AG08396 (cell line): ENCODE measurements at places on chromosomes 7 and 10.

- peak; percentile 71 for DNase-seq
Observed at GRCh38 chr7:71752171-71752935, 620.4 kb downstream of the GALNT17 start.

GRCh38 chr10:129728905-129729795 lies 234.9 kb downstream of the EBF3 start:
- no peak for DNase-seq

- DNase-seq: peak; percentile 27
Observed at GRCh38 chr10:112461029-112461887, 14.2 kb downstream of the VTI1A start.

GRCh38 chr7:129457101-129457500 lies 22.9 kb downstream of the STRIP2 start:
- no peak for DNase-seq

DNA sequence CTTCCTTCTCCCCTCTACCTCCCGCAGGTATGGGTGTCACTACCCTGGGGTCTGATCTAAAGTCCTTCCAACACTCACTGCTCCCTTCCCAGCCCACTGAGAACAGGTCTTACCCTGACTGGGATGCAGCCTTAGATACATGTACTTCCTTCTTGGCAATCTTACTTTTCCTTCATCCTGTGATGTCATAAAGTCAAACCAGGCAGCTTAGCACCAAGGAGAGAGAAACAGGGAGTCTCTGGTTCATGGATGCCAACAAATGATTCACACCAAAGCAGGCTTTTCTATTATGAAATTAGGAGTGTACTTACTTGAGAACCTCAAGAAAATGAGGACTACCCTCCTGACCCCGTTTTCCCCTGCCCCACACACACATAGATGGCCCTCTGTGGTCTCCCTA lies 111.0 kb upstream of the KMT2E start:
- DNase-seq: no peak

DNA sequence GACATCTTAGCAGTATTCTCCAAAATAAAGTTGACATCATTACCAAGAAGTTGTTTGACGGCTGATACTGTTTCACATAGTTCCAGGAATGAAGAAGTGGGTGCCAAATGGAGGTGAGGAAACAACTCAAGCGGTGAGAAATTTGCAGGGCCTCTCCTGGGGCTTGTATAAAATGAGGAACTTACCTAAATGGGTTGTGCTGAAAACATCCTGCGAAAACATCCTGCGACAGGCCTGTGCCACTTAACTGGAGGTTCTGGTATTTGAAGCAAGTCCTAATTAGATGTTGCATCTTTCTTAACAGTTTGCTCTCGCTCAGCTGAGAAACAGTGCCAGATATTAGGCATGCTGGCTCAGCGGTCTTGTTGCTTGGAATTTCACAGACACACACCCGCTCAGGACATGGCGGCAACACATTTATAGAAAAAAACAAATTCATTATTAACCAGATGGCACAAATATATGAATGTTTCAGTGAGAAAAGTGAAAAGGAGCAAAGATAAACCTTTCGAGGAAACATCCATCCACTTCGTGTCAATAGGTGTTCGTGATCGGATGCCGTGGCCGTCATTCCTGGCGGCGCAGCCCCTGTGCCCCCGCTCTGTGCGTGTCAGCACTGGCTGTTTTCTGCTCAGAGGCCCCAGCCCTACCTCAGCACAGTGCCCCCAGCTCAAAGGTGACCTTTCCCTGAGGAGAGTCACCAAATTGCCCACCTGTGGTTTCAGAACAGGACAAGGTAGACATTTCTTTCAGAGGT lies 48.1 kb downstream of the CDC123 start:
- DNase-seq: no peak

DNA sequence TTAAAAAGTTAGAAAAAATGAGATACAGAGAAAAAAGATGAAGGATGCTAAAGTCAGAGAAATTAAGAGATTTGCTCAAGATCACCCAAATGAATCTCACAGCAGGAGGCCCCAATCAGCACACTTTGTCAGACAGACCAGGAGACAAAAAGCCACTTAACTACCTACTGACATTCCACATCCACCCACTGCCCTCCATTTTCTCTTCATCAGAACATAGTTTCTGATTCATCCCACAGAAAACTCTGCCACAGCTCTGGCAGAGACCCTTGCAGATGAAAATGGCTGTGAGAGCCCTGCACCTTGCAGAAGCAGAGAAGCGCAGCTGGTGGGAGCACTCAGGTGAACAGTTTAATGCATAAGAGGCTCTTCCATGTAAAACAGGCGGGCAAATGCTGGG lies 26.6 kb downstream of the DGKI start:
- no peak for DNase-seq

GRCh38 chr10:2119316-2119715 lies 382.0 kb upstream of the ADARB2 start:
- DNase-seq: no peak

DNA sequence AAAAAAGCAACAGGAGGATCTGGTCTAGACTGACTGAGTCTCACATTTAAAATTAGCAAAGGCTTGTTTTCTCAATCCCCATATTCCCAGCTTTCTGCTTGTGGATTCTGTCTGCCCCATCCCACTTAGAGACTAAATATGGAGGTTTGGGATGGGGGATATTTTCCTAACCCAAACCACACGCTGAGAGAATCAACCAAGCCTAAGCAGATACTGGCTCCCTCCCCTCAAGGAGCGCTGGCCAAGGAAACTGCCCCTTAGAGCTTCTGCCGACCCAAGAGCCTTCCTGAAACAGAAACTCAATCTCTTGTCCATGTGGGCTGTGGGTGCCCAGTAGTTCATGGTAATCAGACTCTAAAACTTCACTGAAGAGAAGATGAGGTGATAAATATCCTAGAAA lies 3.9 kb downstream of the FFAR4 start:
- DNase-seq: no peak

- DNase-seq: peak; percentile 58
Observed at GRCh38 chr10:5584895-5585516, 60.2 kb downstream of the CALML3 start.

GRCh38 chr7:140284062-140284461 lies 107.3 kb upstream of the KDM7A start:
- DNase-seq: no peak

- DNase-seq: no peak
Observed at GRCh38 chr7:5702876-5703571, 78.4 kb downstream of the RNF216 start.

GRCh38 chr10:19024611-19025010 lies 24.0 kb upstream of the MALRD1 start:
- no peak for DNase-seq

DNA sequence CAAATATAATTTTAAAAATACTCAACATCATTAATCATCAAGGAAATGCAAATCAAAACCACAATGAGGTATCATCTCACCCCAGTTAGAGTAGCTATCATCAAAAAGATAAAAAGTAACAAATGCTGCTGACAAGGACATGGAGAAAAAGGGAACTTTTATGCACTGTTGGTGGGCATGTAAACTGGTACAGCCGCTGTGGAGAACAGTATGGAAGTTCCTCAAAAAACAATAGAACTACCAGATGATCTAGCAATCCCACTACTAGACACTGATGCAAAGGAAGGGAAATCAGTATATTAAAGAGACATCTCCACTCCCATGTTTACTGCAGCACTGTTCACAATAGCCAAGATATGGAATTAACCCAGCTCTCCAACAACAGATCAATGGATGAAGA lies 384.5 kb downstream of the PLXDC2 start:
- no peak for DNase-seq

DNA sequence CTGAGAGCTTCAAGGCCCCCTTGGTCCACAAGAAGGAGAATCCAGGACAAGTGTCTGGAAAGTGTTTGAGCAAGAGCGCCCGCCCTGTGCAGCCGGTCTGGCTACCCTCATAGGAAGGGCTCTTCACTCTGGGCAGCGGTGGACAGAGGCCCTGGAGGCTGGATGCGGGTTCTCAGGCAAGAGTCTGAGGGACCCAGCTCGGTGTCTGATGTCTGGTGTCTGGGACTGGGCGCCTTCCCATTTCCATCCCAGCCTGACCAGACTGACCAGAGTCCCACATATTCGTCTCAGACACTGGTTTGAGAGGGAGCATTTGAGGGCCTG lies 59.8 kb downstream of the HK1 start:
- DNase-seq: no peak

DNA sequence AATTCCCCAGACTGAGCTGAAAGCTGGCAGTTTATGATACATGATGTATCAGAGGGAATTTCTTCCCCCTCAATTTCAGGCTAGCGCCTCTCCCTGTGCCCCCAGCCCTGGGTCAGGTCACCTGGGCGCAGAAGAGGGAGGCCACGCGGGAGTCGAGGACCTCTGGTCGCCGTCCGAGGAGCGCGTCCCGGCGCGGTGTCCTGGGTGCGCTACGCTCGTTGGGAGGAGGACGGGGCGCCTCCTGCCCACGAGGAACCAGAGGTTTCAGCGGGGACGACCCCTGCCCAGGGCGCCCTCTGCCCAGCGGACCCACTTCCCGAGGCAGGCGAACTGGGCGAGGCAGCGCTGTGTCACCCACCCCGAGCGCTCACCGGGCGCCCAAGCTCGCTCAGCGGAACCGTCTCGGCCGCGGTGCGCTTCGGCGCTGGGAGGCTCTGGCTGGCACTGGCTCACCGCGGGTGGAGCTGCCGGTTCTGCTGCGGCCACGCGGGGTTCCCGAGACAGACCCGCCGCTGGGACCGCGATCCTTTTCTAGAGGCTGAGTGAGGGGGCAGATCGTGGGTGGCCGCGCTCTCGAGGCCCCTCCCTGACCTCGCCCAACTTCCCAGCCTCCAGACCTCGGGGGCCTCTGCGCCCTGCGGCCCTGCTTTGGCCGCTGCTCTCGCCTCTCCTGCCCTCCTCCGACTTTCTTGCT lies at the start of gene FAM237B:
FAM237B (minus strand) TSS at position 504 of the 694 bp plus-strand sequence. CDS start 1,556 bp downstream, outside the sequence.
- DNase-seq: peak; percentile 55

- DNase-seq: peak; percentile 59
Observed at GRCh38 chr7:2619116-2619515, 12.7 kb upstream of the TTYH3 start.

DNA sequence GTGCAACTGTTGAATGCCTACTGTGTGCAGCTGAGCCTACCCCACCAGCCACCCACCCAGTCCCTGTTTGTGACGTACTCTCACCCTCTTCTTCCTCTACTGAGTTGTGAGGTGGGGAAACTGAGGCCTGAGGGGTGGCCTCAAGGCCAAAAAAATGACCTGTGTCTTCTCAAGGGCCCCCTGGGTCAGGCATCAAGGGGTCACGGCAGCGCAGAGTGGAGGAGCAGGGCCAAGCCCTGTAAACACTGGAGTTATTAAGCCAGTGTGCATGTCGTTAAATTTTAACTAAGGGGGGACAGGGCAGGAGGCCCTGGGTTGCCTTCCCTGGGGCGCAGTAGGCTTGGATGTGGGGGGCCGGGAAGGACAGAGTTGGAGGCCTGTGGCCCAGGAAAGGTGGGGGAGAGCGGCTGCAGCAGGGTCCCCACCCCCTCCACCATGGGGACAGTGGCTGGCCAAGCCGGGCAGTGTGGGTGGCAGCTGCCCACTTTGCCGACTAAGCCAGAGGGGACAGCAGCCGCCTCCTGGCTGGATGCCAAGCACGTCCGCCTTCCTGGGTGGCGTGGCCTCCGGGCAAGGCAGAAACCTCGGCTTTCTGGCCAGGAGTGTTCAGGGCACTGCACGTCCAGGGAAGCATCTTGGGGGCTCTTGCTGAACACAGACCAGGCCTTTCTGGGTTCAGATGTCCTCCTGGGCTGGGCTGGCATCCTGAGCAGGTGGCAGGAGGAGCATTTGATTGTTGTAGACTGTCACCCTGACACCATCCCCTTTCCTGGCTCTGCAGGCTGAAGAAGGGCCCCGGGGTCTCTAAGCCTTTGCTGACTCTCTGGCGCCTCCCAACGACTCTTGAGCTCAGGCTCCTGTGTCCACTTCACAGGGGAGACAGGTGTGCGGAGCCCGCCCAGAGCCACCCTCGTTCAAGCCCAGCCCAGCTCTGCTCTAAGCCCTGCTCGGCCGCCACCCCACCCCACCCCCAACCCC lies 1.9 kb downstream of the SLC29A4 start:
- DNase-seq: peak; percentile 25

DNA sequence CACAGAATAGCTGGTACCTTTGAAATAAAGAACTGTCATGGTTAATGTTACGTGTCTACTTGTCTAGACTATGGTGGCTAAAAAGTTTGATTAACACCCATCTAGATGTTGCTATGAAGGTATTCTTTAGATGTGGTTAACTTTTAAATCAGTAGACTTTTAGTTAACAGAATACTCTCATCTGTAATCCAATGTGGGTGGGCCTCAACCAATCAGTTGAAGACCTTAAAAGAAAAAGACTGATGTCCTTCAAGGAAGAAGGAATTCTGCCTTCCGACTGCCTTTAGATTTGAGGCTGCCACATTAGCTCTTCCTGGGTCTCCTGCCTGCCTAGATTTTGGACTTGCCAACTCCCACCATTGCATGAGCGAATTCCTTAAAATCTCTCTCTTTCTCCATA lies 113.0 kb upstream of the CACUL1 start:
- no peak for DNase-seq
